ENCODE measurements at places on chromosomes 3 and 15.

DNA sequence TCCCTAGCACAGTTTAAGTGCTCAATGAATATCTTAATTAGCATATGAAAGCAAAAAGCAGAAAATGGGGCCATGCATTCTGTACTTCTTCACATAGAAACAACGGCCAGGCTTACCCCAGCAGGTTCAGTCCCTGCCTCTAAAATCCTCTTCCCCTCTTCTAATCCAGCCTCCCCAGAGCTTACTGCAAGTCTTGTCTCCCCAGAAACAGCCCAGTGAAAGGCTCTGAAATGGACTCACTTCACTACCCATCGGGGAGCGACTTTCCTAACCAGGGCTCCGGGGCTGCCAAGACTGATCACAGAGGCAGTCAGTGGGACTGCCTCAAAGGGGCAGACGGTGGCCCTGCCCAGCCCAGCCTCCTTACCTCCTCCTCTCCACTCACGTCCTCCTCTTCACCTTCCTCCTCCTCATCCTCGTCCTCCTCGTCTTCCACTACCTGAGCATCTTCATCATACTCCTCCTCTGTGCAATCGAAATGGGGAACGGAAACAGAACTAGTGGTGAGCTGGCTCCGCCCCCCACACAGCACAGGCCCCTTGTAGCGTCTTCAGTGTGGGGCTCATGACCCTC is 38.0 kb downstream of the ANP32A start:
- no peak for DNase-seq

- DNase-seq = no peak
Measured at GRCh38 chr3:141087076-141087777, 36.1 kb downstream of the SPSB4 start.

DNA sequence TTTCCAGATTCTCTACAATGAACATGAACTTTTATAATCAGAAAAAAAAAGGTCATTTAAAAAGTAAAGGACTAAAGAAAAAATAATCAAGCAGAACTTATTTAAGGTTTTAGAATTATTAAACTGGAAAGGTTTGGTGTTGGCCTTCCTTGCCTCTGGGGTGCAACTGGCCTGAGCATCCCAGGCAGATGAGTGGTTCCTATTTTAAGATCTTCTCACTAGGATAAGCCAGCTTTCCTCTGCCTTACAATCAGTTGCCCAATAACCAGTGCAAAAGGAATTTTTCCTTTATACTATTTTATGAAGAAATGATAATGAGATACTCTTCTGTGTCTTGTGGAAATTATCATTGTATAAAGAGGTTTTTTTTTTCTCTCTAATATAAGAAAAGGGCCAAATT is 56.6 kb downstream of the SEC22A start:
- DNase-seq = no peak

DNA sequence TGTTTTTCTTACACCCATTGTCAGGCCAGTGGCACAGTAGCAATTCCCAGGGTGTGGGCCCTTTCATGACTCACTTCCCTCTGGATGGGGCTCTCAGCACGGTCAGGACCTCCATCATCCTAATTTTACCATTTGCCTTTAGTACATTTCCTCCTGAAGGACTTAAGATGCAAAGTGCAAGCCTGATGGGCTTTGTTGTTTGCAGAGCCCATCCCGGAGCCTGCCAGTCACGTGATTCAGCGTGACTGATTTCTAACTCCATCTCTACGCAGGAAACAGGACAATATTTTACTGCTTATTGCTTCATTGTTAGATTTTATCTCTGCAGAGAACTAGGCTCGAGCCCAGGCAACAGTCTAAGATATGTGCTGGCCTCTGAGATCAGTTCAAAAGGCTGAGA is 223.7 kb downstream of the PDZRN3 start:
- no peak for DNase-seq

GRCh38 chr15:71392861-71393283 is 277.6 kb downstream of the THSD4 start:
- DNase-seq = no peak

GRCh38 chr15:90201130-90201943 is at the start of gene SEMA4B:
TSS of gene SEMA4B (plus strand) at chr15:90201330. CDS start at chr15:90201579, 249 bp downstream.
- DNase-seq = peak; percentile 76

- DNase-seq = no peak
Measured at GRCh38 chr3:174100744-174101143, 703.2 kb downstream of the NLGN1 start.

GRCh38 chr3:185760088-185760487 is 64.8 kb downstream of the IGF2BP2 start:
- no peak for DNase-seq

- DNase-seq = no peak
Measured at GRCh38 chr3:180390313-180390712, 211.7 kb upstream of the TTC14 start.

DNA sequence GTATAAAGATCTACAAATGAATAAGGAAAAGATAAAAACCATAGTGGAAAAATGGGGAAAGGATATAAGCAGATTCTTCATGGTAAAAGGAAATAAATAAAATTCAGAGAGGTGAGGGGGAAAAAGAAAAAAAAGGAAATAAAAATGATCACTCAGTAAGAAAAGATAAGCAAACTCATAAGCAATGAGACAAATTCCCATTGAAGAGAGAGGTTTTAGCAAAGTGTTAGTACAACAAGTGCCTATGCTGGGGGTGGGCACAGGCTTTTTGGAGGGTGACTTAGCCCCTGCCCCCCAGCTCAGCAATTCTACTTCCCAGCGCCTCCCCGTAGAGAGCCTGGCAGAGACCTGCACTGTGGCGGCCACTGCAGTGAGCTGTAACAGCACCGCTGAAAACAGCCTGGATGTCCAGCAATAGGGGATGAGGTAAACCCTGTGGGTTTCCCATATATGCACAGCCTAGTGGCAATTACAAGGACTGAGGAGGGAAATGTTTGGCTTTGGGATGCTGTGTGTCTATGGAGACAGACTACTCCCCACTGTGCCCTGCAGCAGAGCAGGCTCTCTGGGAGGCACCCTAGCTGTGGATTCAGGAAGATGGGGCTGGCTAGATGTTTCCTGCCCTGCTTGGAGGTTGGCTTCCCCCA is 23.7 kb upstream of the SFMBT1 start:
- DNase-seq = no peak

DNA sequence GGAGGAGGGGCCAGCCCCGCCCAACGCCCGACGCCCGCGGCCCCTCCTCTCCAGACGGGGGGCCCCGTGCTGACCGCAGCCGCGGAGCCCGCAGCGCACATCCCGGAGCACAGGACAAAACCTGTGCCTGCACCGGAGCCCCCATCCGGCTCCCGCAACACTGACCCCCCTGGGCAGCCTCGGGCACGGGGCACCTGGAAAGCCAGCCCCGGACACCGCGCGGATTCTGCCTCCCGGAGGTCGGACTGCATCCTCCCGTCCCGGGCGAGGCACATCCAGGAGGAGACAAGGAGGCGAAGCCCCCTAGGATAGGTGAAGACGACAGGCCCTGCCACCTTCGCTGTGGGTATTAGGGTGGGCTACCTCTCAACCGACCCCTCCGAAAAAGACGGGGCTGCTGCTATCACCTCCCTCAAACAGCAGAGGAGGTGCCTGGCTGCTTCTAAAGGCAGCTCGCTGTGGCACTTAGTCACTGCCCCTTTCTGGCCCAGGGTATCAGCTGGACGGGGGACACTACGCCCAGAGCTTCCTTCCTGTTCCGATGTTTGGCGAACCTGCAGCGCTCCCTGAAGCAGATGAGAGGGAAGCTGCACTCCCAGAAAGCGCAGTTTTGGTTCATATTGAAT is 10.6 kb downstream of the XXYLT1 start:
- DNase-seq = no peak

GRCh38 chr3:24972491-24972890 is 455.6 kb upstream of the RARB start:
- DNase-seq = no peak

Data from hematopoietic multipotent progenitor cell (in vitro differentiated cells).